ENCODE measurements at places on chromosomes 2 and 18.
A peak's percentile ranks its signal among the peaks of the same experiment; 100 is the strongest.

- DNase-seq = no peak
Measured at GRCh38 chr2:77190721-77191346, 331.3 kb downstream of the LRRTM4 start.

GRCh38 chr2:201643216-201643890, at the start of gene TMEM237:
Gene TMEM237, minus strand, starts transcription at chr2:201643503. Its CDS starts 103 bp downstream, at chr2:201643400.
- DNase-seq = peak; percentile 43

GRCh38 chr2:121650315-121650930, 1.2 kb upstream of the CLASP1 start:
- no peak for DNase-seq

DNA sequence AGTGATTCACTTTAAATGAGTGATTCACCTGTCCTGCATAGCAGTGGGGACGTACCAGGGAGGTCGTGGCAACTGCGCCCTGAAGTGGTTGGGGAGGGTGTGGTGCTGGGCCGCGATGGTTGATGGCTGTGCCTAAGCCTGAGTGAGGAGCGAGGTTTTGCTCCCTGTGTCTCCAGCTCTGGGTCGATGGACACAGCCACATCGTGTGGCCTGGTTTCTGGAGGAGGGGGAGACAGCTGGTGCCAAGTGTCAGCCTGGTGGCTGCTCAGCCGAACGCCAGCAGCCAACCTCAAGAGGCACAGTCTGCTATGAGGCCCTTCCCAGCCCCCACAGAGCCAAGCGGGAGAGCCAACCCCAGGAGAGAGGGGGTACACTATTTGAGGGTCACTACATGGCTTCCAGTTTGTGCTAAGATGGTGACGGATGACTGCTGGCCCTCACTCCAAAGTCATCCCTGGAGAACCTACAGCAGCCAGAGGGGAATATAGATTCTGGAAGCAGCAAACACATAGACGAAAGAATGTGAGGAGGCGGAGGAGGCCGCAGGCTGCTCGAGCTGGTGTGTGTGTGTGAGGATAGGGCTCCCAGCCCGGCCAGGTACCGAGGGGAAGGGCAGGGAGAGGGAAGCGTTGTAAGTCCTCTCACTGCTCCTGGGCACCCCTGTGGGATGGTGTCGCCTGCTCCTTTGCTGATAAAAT, 58.6 kb upstream of the OTOF start:
- DNase-seq = no peak

- no peak for DNase-seq
Measured at GRCh38 chr2:163553601-163554000, 182.2 kb downstream of the FIGN start.

DNA sequence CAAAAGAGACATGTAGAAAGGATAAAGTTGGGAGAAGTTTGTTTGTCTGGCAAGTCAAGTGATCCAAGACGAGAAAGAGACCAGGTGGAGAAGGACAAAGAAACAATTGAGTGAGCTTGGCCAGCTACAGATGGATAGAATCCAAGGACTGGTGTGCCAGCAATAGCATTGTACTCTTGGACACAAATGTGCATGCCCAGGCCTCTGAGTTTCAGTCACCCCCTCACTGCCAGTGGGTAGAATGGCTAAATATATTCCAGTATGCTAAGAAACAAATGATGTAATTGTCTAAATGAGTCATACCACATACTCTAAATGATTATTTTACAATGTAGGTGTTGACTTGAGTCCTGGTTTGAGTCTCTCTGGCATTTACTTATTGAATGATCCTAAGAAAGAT, 881.3 kb downstream of the LRRTM4 start:
- no peak for DNase-seq

DNA sequence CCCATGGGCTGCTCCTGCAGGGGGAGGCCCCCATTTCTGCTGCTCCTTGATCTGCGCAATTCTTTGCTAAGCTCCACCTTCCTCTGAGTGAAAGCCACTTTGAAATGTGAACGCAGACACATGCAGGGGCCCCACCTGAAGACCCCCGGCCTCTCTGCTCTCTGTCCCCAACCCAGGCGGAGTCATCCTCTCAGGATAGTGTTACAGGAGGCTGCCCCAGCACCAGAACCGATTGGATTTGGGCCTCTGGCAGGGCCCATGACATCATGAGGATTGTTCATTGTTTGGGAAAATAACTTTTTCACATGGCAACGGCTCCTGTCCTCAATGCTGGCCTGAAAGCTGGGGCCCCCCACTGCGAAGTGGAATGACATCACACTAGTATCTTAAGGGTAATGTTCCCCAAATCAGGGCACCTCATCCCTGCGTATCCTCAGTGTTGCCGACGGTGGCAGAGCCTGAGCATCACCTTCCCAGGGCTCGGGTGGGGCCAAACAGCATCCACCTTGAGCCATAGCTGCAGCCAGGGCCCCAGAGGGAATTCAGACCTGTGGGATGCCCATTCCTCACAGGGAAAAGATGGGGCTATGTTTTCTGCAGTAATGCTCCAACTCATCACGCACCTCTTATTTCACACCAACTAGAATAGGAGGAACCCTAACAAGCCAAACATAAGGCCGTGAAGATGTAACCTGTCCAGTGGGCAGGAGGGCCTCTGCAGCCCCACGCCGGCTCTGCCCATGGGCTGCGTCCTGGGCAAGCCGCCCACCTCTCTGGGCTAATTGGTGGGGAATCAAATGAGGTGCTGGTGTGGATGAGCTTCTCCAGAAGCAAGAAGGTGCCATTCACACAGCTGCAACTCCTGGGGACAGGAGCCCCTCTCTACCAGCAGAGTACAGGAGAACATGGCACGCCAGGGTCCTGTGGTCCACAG, 2.7 kb upstream of the ERFE start:
- DNase-seq = no peak

DNA sequence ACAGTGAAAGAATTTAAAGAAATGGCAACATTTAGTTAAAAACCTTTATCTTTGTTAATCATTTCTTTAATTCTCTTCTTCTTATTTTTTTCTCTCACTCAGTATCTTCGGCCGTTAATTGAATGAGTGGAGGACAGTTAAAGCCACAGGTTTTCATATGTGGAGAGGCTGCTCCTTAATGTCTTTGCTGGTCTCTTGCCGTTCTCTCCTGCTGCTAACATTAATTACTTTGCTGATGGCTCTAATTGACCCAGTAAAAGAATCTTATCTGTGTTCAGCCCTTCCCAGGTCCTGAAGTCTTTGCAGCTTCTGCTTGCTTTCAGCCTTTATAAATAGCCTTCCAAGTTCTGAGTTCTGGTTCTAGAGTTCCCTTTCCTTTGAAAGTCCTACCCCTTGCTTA, 77.1 kb downstream of the ADAM23 start:
- no peak for DNase-seq

DNA sequence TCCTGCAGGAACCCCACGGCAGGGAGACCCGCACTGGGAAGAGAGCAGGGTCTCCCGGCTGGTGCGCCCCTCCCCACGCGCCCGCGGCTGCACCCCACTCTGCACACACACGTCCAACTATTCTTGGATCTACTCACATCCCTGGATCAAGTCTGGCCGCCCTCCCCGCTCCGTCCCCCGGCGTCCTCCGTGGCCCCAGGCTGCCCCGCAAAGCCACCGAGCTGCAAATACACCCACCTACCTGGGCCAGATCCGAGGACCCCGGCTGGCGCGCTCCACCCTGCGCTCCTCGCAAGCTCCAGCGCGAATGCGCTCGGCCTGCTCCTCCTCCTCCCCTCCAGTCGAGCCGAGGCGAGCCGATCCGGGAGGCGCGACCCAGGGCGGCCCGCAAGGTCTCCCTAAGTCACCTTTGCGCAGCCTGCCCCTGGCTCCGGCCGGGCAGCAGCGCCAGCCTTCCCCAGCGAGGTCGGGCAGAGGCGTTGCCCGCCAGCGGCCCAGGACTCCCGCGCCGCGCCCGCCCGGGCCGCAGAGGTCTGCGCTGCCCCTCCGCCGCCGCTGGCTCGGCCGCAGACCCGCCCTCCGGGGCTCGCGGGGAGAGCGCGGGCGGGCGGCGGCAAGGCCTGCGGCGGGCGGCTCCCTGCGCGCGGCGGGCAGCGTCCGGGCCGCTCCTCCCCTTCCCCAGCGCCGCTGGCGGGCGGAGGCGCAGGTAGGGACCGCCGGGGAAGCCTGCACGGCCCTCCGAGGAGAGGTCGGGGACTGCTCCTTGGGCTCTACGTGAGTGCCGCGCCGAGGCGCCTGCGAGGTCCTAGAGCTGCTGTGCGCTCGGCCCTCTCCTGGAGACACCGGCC, 126.0 kb downstream of the OSBPL1A start:
- no peak for DNase-seq

DNA sequence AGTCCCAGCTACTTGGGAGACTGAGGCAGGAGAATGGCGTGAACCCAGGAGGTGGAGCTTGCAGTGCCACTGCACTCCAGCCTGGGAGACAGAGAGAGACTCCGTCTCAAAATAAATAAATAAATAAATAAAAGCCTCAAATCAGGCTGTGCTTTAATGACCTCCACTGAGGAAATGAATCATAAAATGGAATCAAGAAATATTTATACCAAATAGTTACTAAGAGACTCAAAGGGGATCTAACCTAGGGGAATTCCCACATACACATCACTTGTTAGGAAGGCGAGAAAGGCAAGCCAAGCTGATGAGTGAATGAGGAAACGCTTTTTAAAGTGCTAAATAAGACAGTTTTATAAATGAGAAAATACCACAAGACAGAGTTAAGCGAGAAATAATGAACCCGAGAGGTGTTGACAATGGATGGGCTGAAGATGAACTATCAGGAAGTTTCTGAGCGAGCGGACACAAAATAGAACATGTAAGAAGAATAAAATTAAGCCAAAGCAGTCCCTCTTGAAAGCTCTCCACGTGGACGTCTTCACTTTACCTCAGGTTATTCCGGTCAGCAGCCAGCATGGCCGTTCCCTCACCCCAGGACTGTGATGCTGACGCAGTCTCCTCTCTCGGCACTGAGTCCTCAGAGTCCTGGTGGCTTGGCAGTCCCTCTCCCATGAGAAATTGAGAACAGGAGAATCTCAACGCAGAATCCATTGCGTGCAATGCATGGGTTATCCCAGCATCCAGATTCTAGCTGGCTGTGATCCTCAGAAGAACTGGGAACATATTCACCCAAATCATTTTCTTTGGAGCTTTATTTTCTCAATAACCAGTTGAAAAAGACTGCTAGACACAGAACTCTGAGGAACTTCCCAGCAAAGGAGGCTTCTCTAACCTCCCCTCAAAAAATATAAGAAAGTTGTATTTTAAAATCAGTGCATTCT, 22.3 kb downstream of the PXDN start:
- no peak for DNase-seq

DNA sequence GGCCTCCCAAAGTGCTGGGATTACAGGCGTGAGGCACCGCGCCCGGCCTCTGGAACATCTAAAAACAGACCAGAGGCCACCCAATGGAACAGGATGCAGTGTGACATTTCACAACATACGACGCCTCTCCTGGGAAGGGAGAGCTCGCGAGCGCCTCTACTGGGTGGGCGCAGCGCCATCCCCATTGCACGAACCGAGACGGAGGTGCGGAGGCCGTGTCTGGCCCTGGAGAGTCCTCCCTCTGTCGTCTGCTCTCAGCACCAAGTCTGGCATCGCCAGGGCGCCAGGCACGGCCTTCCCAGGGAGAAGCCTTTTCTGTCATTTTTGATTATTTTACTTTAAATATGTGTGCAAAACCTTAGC, 9.4 kb upstream of the GBX2 start:
- no peak for DNase-seq

DNA sequence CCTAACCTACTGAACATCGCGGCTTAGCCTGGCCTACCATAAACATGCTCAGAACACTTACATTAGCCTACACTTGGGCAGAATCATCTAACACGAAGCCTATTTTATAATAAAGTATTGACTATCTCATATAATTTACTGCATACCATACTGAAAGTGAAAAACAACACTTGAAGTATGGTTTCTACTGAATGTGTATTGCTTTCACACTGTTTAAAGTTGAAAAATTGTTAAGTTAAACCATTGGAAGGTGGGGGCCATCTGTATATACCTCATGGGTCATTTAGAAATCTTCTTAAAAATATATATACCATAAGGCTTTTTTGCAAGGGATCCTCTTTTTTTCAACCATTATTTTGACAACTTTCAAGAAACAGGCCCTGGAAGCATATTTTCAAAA, 16.5 kb downstream of the RNF149 start:
- DNase-seq = no peak

DNA sequence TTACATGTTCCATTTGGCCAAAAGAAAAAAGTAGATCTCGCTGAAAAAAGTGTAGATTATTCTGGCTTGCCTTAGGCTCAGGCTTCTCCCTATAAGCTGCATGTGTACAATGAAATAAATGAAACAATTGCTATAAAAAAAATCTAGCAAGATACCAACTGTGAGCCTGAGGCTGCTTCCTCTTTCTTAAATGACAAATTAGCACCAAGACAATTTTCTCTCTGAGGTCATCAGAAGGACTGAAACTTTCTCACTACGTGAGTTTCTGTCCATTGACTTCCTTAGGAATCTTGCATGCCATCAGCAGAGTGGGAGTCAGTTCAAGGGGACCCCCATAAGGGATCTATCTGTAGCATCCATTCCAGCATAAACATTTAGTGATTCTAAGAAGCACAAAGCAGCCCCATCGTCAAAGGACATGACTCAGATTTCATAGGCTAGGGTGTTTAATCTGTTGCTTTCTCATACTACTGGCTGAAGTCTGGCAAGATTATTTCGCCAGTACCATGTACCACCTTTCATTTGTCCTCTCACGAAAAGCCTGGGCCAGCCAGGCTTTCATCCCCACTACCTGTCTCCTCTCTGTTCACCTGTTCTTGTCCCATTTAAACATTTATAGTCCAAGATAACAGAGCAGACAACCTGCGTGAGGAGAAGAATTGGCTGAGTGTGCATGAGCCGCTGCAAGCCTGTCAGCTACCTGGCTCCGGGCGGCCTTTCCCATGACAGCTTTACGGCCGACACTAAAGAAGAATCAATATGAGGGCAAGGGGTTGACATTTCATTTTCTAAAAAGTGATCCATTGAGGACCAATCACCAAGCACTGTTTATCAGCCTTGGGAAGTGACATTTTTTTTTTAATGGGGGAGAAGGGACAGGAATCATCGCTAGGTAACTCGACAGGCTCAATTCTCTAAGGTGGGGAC, 120.0 kb downstream of the EPHA4 start:
- DNase-seq = no peak

DNA sequence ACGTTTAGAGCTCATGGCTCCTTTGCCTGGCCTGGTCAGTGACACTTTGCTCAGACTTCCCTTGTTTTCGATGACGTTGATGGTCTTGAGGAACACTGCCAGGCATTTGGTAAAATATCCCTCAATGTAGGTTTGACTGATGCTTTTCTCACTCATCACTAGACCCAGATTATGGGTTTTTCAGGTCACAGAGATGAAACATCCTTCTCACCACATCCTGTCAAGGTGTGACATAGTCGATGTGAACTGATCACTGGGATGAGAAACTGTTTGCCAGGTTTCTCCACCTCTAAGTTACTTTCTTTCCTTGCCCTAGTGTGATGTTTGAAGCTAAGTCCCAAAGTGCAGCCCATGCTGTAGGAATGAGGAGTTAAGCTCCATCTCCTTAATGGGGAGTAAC, 81.5 kb downstream of the AFF3 start:
- DNase-seq = no peak

All from naive thymus-derived CD4-positive, alpha-beta T cell (primary cell).